ENCODE measurements at places on chromosomes 3 and 15.

DNA sequence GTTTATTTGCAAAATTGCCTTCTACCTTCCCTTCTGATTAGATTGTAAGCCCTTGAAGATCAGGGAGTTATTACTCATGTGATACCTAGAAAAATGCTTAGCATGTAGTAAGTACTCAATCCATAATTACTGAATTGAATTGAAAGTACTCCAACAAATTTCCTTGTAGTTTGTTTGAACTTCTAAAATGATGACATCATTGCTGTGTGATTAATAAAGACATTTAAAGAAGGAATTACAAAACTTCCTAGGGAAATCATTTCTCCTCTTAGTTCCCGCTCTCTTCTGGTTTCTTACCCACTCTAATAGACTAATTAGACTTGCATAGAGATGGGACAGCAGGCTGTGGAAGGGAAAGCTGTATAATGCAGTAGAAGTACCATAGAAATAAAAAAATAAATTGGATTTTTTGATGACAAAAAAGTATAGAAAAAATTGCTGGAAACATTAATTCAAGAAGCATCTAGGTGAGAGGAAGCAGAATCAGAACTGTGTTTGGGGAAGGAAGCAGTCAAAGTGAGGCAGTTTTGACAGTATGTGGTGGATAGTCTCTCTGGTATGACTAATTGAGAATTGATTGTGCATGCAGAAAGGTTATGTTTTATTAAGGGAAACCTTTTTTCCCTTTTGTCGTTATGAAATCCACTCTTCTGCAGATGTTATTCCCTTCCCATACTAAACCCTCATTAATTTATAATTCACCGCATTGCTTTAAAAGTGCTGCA, 93.0 kb downstream of the ALCAM start:
- no peak for DNase-seq

DNA sequence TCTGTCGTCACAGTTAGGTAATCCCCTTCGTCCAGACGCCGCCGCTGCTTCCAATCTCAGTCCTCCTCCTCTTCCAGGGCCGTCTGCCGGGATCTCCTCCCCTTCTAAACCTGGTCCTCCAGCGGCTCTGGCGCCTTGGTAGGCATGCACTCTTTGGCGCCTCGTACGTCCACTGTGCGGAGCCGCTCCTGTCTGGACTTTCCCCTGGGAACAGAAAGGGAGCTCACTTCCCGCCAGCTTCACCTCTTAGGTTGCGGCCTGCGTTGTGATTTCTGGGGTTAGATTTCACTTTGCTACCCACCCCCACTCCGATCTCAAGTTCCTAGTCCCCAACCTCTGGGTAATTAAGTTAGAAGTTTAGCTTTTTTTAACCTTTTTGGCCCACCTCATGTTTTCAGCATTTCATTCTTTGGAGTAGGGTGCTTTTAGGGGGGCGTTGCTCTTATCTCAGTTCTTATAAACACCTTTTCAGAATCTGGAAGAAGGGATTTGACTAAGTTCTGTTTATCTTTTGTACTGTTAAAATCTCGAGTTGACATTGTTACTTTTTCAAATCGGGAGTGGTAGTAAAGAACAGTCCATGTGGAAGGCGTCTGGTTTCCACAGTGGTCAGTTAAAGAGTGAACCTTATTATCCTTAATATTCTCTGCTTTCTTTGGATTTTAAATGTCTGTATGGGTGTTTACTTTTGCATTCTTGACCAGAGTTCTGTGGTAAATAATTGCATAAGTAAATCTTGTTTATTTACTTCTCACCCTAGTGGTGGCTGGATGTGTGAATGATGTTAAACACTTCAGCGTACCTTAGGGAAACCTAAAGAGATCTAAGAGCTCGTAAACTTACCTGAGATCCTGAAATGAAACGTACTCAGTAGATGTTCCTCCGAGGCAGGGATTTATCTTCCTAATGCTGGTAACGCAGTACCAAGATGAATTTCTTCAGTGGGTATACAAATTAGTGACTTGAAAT, 611 bp downstream of the CTDSPL2 start:
- peak; percentile 38 for DNase-seq

- DNase-seq, result no peak
Measured at GRCh38 chr3:33682770-33683169, 35.3 kb downstream of the CLASP2 start.

DNA sequence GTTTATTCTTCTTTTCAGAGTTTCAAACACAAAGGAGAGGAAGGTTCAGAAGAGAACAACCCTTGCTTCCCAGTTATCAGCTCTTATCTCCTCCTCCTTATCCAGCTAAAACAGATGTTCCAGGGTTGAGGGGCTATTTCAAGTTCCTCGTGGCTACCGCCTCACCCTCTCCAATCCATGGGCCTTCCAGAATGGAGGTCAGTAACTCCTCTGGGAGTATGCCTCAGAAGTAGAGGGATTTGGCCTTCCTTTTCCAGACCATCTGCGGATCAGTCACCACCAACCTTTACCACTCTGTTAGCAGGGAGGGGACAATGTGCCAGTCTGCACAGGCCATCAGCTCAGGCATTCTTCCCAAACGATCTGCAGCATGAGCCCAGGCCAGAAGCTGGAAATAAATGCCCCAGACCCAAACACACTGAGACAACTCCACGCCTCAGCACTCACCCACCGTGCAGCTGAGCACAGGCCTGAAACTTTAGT, 14.8 kb downstream of the HTR3C start:
- DNase-seq, result no peak

GRCh38 chr3:143810166-143810952, 37.9 kb downstream of the SLC9A9 start:
- no peak for DNase-seq

- DNase-seq, result no peak
Measured at GRCh38 chr3:168514252-168514651, 418.5 kb upstream of the GOLIM4 start.

- DNase-seq, result no peak
Measured at GRCh38 chr3:56782215-56782614, 19.5 kb downstream of the ARHGEF3 start.

- no peak for DNase-seq
Measured at GRCh38 chr15:56102441-56102840, 109.0 kb upstream of the NEDD4 start.

GRCh38 chr3:112730210-112730609, 89.3 kb upstream of the CCDC80 start:
- DNase-seq, result no peak

- DNase-seq, result no peak
Measured at GRCh38 chr3:119628816-119629445, 31.2 kb downstream of the PLA1A start.

DNA sequence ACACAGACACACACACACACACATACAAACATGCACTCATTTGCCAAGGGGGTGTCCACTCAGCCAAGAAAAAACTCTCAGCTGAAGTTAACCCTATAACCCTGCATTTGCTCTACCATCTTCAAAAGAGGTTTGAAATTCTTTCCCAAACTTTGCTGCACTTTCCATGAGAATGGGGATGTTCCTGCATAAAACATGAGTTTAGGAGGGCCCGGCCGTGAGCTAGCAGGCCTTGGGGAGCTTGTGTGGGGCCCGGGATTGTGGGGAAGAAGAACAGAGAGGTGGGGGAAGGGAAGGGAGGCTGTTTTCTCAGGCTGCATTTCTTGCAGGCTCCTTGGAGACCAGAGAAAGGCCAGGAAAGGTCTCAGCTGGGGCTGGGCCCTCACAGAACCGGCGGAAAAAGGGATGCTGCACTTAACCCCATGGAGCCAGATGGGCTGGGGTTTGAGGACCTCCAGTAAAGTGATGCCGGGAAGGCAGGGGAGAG, 40.8 kb downstream of the SEMA5B start:
- no peak for DNase-seq

DNA sequence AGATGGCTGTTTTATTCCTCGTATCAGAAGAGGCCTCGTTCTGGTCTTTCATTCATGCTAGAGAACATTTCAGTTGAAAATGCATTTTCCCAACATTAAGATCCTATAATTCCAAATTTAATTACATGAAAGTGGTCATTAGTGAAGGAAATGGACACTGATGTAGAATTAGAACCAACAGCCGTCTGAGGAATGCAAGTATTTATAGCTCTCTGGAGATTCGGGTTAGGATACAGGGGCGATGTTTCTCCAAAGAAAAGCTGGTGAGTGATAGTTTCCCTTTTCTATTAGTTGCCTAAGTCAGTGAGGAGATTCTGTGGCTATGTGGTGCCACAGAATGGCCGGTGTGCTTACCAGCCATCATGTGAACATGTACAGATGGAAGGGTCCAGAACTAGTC, 109.0 kb upstream of the IL12A start:
- DNase-seq, result no peak

DNA sequence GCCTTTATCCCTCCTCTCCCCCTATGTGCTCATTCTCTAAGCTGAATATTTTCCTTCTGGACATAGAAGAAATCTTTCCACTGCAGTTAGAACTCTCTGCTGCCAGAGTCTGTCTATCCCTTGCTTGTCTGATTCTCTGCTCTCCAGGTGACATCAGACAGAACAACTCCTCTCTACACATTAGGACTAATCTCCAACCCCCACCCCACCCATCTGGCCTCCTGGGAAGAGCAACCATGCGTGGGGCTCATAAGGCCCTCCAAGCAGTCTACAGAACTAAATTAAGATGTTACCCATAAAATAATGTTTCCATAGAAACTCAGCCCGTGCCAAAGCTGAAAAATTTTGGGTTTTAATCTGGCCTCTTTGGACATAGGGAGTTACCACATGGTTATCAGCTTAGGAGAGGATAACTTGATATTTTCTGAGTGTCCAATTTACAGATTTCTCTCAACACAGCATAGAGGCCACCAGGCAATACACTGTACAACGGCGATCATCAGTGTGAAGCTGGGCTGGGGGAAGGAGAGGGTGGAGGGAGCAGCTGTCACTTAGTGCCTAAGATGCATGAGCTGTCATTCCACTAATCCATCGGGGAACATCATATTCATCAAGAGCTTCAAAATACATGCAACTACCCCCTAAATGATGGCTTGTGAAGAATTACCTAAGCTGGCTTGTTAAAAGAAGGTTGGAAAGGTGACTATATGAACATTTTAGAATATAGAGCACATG, 199.4 kb downstream of the CLSTN2 start:
- no peak for DNase-seq

All from HEK293T (cell line).